ENCODE measurements at places on chromosomes 2 and 18.

GRCh38 chr2:246489-247144 lies 17.2 kb downstream of the SH3YL1 start:
- no peak for DNase-seq

DNA sequence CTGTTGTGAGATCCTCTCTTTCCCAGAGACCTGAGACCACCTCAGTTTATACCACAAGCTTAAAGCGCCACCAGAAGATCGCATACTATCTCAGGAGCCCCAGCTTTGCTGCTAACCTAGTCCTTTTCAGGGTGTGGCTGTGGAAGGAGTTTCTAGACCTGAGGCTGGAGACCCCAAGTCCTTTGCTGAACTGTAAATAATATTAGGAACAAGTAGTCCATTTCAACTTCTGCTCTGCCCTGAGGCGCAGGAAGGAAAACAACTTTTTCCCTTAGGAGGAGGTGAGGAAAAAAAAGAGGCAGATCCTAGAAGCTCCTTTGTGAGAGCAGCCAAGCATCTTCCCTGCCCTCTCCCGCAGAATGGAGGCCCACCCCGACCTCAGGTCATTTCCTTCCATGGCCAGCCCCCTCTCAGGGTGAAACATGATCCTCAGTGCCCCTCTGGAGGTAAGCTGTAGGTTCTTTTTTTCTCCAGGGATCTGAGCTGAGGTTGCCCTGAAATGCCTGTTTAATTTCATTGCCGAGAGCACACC lies 122.8 kb upstream of the LGALSL start:
- no peak for DNase-seq

DNA sequence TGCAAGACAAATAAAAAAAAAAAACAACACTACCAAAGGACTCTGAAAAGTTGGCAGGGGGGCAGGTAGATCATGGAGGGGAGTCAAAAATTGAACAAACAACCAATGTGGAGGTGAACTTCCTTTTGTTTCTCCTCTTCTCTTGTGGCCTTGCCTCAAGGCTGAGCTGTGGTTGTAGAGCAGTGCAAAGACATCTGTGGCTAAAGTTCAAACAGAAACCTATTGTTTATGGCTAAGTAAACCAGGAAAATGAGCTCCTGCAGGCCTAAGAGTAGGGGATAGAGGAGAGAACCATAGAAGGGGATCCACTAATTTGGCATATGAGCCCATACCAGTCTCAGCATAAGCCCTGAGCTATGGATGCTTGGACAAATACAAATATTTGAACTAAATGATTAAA lies 40.2 kb upstream of the EGR4 start:
- DNase-seq, result no peak

GRCh38 chr2:37080266-37080665 lies 3.9 kb downstream of the HEATR5B start:
- DNase-seq, result no peak

GRCh38 chr2:101287303-101287702 lies 21.2 kb downstream of the RNF149 start:
- no peak for DNase-seq

DNA sequence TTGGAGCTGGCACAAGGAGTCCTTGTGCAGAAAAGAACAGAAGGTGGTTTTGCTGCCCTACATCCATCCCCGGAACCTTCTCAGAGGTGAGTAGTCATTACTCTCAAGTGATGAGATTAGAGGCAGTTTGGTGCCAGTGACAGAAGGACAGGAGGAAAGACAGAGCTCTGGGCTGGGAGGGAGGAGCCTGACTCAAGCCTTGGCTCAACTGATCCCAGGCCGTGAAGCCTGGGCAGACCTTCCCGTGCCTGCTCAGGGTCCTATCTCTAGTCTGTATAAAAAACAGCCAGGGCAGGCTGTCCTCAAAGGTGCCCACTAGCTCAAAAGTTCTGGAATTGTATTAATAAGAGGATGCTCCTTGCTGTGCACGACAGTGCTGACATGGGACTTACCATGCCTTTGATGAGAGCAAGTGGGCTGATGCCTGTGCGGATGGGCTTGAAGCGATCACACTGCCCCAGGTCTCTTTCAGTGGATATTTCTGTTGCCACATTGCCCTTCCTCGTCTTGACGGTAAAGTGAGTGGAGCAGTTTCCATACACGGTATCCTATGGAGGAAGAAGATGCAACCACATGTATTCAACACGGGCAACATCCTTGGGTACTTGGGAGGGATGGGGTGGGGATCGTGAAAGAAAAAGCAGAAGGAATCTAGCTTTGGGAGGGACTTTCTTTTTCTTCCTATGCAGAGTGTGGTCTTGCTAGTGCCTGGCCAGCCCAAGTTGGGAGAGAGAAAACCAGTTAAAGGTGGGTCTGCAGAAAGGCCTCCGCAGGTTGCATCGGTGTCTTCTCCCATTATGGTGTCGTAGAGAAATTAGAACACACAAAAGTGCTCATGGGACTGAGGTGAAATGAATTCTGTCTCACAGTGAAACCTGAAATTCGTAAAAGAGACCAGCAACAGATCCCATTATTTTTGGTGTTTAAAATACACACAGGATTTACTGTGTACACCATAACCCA lies 6.9 kb downstream of the APOB start:
- DNase-seq, result no peak

DNA sequence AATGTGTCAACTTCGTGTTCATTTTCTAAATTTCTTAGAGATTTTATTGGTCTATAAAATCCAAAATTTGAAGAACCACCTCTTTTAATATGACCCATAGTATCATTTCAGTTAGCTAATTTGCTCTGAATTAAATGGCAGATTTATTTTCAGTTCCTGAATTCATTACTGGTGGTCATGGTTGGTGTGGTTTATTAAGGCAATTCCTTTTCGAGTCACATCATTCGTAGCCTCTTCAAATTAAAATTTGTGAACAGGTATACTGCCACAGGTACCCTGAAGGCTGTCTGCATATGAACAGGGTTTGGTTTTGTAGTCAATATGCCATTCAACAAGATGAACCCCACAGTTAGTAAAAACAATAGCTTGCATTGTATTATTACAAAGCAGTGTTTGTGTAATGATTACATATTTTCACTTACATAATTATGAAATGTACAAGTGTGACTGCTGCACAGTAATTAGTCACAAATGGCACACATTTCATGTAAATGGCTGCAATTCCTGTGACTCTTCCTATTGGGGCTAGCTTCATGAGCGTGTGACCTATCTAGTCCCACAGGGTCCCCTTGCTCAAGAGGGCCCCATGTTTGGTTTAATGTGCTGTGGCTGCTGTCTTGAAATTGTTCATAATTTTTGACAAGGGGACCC lies 48.9 kb downstream of the CDC42EP3 start:
- no peak for DNase-seq

GRCh38 chr2:40106061-40106460 lies 327.0 kb upstream of the THUMPD2 start:
- DNase-seq, result no peak

DNA sequence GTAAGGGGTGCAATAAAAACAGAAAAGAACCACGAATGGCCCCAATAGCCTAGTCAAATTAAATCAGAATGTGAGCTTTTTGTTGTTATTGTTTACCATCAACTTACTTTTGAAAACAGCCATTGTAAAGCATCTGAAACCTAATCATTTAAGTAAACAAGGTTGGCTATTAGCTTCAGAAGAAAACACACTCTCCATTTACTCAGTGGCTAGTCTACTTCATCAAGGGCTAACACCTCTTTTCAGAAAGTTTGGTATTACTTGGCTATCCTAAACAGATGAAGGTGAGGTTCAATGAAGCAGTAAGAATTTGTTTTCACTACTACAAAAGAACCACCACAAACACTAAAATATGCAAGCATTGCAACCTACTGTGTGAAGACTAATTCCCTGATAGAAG lies 398.0 kb downstream of the CDH2 start:
- no peak for DNase-seq

DNA sequence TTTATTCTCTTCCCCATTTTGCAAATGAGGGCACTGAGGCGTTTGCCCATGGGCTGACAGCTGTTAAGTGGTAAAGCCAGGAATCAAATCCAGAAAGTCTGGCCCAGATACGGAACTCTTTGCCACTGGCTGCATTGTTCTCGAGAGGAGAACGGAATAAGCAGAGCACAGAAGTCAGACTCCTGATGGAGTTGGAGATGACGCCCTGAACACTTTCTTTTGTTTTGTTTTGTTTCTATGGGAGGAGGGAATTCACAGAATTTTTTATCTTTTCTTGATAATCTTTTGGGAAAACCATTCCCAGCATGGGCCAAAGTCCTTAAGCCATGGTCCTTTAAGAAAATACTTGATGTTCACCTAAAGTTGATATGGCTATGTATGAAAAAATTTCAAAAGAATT lies 322.2 kb downstream of the RDH14 start:
- no peak for DNase-seq

- no peak for DNase-seq
These were observed 42.9 kb upstream of the SNED1 start for GRCh38 chr2:240955306-240956170.

DNA sequence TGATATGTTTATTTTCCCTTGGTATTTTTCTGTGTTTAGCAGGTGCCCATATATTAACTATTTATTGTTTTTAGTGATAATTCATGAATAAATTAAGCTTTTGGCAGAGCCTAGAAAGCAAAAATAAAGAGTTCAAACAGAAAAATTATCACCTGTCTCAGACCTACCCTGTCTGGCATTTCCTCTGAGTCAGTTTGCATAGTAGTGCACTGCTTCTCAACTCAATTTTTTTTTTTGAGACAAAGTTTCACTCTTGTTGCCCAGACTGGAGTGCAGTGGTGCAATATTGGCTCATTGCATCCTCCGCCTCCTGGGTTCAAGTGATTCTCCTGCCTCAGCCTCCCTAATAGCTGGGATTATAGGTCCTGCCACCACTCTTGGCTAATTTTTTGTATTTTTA lies 793.9 kb downstream of the SUCLG1 start:
- no peak for DNase-seq

- no peak for DNase-seq
These were observed 17.5 kb downstream of the C1D start for GRCh38 chr2:68045342-68045741.

DNA sequence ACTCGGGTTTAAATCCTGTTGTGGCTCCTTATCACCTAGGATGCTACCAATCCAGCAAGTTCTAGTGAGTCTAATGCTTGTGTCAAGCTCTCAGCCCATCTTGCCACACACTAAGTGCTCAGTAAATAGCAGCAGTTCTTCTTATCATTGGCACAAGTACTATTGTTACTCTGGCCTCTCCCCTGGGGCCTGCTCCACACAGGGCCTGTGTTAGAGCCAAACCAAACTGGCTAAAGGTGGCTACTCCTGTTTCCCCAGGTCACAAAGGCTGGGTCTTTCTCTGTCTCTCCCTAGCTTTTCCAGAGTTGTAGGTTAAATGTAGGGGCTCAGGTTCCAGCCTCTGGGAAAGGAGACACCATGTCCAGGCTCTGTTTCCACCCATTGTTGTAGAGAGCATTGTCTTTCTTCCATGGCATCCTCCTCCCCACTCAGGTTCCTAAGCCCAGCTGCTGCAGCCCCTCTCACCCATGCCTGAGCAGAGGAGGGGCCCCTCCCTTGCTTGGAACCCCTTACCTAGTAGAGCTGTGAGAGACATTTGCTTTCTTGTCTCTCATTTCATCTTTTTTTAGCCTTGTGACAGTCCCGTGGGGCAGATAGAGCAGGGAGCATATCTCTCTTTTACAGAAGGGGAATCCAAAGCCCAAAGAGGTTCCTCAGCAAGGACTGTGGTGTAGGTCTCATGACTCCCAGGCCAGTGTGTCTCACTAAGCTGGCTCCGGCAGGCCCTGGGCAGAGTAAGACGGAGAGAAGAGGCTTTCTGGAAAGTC lies 56.4 kb upstream of the OTOF start:
- DNase-seq, result no peak

DNA sequence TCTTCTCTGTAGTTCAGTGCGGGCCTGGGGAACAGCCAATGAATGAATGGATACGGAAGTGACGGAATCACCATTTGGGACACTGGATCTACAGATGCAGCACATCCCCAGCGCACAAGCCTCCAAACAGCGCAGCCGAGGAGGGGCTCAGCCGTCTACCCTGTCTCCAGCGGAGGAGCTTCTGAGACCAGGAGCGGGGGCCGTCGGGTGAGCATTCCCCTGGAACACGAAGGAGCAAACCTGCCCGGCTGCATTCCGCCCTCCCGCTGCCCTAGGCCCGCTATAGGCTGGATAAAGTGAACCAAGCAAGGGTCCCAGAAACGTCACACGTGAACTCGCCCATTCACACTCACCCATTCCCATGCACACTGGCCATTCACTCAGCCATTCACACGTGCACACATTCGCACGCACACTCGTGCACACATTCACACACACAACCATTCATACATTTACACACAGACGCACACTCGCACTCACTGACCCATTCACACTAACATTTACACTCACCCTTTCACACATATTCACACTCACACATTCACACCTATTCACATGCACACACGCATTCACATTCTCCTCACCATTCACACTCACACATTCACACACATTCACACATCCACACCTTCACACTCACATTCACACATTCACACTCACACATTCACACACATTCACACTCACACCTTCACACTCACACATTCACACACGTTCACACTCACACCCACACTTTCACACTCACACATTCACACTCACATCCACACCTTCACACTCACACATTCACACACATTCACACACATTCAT lies 63.4 kb downstream of the BIN1 start:
- DNase-seq, result no peak

GRCh38 chr2:66596256-66596655 lies 161.3 kb downstream of the MEIS1 start:
- DNase-seq, result no peak

GRCh38 chr2:8174641-8175257 lies 507.1 kb upstream of the ID2 start:
- no peak for DNase-seq

DNA sequence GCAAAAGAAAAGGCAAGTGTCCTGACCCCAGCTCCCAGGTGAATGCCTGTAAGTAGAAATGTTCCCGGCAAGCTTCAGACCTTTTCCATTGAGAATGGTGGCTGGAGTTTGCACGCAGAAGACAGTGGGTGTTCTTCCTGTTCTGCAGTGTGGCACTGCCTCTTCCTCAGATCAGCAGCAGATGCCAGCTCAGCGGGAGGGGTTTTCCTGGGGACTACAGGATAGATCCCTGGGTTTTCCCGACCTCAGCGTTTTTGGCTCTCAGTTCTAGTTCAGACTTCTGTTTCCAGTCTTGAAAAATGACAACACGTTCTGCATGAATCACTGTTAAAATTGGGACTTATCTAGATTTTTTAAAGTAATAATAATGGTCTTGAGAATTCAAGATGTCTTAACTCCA lies 39.2 kb downstream of the GRHL1 start:
- DNase-seq, result no peak
